A549 treated with RU486 at 1 μM for 4 hours (cell line): ENCODE measurements at places on chromosomes 12 and 14. TPM values are rescaled to one million over a fixed set of nuclear protein-coding genes. Genes with fewer than 3 reads are reported as not detected.

The OTX2 gene
- not detected in 5 replicates for total RNA-seq

The WDHD1 gene
- total RNA-seq: 7.7 to 13.5 TPM (median 12.8 TPM) in 5 replicates

The LPAR5 gene
- total RNA-seq: 0.30 to 0.91 TPM (median 0.50 TPM) in 5 replicates

The HAL gene
- 0.21 to 0.51 TPM (median 0.27 TPM) in 4 of 5 replicates, not detected in the other for total RNA-seq
